Gastroesophageal sphincter (tissue), 4 donors: ENCODE measurements at places on chromosomes 7 and 10. TPM values are rescaled to one million over a fixed set of nuclear protein-coding genes. Genes with fewer than 3 reads are reported as not detected.
A peak's percentile ranks its signal among the peaks of the same experiment; 100 is the strongest.

GRCh38 chr7:133570321-133570720 is 317.4 kb downstream of the EXOC4 start:
- ATAC-seq, result no peak

Gene TAS2R41
- not detected for total RNA-seq

Gene DPYSL4
- 2.0 TPM for total RNA-seq

DNA sequence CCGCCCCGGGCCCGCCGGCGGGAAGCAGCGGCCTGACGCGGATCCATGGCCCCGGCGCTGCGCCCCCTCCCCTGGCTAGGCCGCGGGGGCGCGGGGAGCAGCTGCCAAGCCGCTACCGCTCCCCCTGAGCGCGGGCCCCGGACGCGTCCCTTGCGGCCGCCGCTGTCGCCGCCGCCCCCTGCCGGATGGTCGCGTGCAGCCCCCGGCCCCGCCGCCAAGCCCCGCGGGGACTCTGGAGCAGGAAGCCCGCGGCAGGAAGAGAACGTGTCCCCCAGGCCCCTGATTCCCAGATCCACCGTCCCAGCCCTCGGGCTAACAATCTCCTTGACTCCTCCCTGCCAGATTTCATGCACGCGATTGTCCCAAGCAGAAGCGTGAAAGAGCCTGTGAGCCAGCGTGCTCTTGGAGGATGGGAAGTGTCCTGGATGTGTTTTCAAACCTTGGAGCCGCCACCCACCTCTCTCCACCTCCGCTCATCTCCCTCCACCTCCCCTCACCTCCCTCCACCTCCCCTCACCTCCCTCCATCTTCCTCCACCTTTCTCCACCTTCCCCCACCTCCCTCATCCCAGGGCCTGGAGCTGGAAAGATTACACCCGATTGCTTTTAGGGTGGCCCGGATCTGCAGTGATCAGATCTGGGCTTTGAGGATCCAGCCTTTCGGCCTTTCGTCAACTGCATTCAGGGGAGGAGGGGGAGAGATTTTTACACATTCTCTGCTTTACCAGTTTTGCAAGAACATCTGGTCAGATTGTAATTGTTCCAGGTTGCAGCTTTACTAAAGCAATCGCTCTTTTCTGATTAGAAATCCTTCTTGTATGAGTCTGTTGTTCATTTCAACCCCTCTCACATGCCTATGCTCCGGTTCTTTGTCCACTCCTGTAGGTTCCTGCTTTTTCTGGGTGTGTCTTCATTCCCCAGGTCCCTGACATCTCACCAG is 570 bp upstream of the PRTFDC1 start:
- ATAC-seq, result peak; percentile 60

DNA sequence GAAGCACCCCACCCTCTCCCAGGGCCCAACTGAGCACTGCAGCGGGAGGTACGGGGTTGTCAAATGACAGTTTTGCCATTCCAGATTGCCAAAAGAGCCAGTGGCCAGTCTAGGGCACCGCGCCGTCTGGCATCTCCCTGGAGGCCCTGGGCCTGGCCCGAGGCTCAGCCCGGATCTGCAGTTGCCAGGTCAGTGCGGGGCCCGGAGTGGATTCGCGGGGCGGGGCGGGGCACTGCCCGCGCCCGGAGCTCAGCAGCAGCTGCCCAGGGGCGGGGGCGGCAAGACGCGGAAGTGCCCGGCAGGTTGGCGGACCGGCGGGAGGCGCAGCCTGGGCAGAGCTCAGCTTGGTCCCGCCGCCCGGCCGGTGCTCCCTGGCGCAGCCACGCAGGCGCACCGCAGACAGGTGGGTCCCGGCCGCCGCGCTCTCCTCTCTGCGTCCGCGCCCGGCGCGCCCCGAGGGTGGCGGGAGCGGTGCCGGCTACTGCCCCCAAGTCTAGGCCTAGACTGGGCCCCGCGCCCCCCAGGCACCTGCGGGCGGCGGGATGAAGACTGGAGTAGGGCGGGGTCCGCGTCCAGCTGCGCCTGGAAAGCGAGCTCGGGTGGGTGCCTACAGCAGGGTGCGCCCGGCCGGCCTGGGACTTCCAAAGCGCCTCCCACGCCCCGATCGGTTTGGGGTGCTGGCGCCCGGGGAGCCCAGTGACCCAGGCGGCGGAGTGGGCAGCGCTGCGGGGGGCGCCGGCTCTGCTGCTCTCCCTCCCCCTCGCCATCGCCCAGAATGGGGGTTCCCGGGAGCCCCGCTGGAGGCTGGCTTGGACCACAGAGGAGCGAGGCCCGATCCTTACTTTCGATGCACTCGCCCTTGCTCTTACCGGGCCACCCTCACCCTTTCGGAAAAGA is at the start of gene IRF5:
IRF5 (plus strand) TSS at position 281 of the 897 bp plus-strand sequence. CDS start 4,155 bp downstream, outside the sequence.
- peak; percentile 39 for ATAC-seq
